ENCODE measurements at places on chromosomes 16 and 17.

GRCh38 chr17:81277946-81278693 lies 17.0 kb downstream of the SLC38A10 start:
- no peak for DNase-seq

- no peak for DNase-seq
Measured at GRCh38 chr17:62725791-62726249, 82.3 kb downstream of the MARCHF10 start.

- no peak for DNase-seq
Measured at GRCh38 chr16:4763791-4764190, 3.2 kb downstream of the ZNF500 start.

GRCh38 chr17:32763855-32764439 lies 113.0 kb downstream of the MYO1D start:
- no peak for DNase-seq

GRCh38 chr16:46690281-46691178 lies 1.1 kb downstream of the ORC6 start:
- DNase-seq = no peak

DNA sequence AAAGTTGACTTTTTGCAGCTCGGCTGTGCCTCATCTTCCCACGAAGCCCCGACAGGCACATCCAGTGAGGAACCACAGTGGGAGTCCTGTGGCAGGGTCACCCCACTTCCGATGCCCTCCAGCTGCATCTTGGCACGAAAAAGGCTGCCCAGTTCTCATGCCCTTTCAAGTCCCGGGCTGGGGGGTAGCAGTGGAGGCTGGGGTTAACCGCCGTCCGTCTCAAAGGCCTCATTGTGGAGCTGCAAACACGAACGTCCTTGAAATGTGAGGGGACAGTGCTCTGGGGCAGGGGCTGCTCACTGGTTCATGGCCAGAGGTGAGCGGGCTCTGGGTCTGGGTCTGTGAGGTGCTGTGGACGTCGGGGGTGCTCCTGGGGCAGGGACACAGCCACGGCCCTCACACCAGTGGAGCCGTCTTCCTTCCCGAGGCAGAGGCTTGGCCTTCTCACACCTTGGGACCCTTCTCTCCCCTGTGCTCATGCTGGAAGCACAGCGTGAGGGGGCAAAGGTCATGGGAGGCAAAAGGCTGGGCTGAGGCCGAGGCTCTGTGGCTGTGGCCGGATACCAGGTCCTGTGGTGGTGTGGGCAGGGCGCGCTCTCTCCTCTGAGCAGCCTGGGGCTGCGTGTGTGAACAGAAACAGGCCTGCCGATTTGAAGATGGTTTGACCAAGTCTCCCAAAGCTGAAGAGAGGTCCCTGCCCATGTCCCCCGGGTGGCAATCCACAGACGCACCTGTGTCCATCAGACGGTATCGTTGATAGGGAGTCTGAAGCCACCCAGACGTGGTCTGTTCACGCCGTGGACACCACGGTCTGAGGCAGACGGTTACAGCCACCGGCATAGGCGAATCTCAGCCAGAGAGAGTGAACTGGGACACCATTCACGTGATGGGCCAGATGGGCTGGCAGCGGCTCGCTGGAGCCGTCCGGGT lies 3.1 kb upstream of the MC1R start:
- no peak for DNase-seq

- no peak for DNase-seq
Measured at GRCh38 chr17:34683390-34683789, 104.0 kb downstream of the TMEM132E start.

GRCh38 chr17:65797809-65798208 lies 236.4 kb upstream of the AXIN2 start:
- DNase-seq = no peak

GRCh38 chr16:47129755-47130435 lies 13.8 kb downstream of the NETO2 start:
- no peak for DNase-seq

- DNase-seq = no peak
Measured at GRCh38 chr17:80938556-80938955, 53.1 kb upstream of the CHMP6 start.

- DNase-seq = no peak
Measured at GRCh38 chr17:78613416-78613815, 36.2 kb upstream of the DNAH17 start.

GRCh38 chr17:47299239-47299910 lies 24.4 kb upstream of the EFCAB13 start:
- no peak for DNase-seq

GRCh38 chr16:71406316-71406715 lies 35.5 kb downstream of the TLE7 start:
- DNase-seq = no peak

DNA sequence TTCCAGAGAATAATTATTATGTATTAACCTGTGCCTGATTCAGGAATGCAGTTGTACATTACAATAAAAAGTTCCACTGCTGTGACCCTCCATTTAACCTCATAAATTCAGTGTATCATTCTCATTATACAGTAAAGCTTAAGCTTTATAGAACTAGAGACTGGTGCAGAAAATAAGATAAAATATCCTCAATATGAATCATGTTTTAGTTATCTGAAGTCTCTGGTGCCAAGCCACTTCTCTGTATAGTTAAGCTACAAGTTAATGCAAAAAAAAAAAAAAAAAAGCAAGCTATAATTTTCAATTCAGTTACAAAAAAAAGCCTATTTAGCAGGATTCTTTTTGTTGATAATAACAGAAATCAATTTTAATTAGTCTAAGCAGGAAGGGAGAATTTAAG lies 22.4 kb upstream of the SMIM36 start:
- no peak for DNase-seq

DNA sequence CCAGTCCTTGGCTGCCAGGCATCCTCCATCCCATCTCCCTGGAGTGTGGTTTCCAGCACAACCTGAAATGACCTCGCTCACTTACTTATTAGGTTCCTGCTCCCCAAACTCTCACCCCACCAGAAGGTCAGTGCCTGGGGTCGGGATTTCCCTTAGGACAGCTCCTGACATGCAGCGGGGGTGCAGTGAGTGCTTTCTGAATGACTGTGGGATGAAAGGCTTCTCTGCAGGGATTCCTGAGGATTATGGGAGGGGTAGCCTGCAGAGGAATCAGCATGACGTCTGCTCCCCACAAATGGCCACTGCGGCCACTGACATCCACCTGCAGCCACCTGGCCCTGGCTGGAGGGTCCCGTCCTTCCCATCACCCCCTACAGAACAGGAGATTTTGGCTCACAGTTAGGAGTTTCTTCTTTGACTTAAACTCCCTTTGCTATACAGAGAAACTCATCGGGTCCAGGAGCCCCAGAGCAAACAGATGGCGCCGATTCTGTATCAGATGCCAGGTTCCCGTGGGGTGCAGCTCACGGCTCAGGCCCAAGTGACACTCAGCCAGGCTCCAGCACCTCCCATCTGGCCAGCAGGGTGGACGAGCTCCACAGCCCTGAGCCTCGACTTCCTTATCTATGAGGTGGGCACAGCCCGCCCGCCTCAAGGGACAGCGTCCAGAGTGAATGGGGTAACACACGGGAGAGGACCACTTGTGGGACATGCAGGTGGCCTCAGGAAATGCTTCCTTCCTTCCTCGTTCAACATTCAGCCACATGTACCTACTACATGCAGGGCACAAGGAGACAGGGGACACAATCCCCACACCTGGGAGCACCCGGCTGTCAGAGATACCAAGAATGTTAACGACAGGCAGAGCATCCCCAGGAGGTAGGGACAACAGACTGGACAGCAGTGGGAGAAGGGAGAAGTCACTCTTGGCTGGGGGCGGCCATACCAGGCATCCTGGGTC lies 69.8 kb downstream of the RMI2 start:
- no peak for DNase-seq

DNA sequence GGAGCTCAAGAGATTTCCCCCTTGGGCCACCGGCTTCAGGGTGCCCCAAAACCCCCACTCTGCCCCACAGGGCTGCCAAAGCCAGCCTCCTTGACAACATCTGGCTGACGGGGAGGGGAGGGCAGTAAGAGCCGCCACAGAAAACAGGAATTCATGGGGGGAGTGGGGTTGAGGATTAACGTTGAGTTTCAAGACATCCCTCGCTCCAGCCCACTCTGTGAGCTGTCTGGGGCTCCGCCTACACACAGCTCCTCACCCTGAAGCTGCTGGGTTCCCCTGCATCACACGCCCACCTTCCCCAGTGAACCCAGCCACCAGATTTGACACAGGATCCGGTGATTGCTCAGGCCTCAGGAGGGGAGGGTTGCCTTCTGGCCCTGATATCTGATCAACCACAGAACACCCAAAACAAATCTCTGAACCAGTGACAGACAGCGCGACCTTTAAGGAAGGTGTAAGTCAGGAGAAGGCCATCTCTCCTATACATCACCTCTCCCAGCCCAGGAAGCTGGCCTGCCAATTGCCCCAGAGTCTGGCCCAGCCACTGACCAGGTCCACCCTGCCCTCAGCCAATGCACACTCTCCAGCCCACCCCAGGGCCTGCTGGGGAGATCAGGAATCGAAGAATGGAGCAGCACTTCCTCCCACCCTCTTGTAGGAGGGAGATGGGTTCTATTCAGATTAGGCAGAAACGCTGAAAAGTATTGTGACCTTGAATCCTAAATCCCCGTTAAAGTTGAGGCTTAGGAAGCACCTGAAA lies 132.1 kb downstream of the CLEC16A start:
- no peak for DNase-seq

GRCh38 chr17:78430892-78431691 lies 52.6 kb downstream of the PGS1 start:
- no peak for DNase-seq

DNA sequence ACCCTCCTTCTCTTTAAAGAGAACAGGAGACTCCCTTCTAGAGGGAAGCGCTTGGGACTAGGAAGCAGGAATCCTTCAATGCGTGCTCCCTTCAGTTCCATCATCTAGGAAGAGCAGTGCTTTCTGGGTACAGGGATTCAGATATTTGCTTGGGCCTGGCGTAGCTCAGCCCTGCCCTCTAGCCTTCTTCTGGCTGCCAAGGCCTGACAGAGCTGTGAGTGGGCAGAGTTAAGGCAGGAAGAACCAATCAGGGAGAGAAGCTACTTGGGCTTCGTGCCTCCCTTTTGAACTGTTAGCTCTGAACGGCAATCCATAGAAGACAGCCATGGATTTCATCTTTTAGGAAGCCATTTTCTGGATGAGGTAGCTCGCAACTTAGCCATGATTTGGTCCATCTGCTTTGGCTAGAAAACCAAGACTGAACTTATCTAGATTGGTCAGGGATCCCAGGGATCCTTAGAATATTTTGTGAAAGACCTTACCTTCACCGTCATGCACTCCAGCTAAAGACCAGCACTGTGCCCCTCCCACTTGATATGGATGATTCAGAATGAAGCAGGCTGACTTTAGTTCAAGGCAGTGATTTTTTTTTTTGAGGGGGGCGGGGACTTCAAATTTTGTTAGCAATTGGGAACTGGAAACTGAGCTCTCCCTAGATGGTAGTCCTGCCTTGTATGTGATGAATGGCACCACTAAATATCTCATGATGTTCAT lies 2.5 kb upstream of the CORO6 start:
- DNase-seq = no peak
